ENCODE measurements at places on chromosomes 2 and 18.

DNA sequence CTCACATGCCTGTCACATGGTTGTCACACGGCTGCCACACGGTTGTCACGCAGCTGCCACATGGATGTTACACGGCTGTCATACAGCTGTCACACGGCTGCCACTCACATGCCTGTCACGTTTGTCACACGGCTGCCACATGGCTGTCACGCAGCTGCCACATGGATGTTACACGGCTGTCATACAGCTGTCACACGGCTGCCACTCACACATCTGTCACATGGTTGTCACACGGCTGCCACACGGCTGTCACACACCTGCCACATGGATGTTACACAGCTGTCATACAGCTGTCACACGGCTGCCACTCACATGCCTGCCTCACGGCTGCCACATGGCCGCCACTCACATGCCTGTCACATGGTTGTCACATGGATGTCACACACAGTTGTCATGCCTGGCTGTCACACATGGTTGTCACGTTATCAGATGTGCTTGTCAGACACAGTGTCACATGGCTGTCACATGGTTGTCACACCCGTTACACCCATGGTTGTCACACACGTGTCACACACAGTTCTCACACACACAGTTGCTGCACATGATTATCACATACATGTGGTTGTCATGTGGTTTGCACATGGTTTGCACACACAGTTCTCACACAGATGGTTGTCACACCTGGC lies 19.4 kb downstream of the KCNG2 start:
- no peak for DNase-seq

- no peak for DNase-seq
Measured at GRCh38 chr2:98441706-98442450, 2.8 kb upstream of the INPP4A start.

GRCh38 chr2:65144571-65144970 lies 14.7 kb upstream of the RAB1A start:
- DNase-seq = no peak

DNA sequence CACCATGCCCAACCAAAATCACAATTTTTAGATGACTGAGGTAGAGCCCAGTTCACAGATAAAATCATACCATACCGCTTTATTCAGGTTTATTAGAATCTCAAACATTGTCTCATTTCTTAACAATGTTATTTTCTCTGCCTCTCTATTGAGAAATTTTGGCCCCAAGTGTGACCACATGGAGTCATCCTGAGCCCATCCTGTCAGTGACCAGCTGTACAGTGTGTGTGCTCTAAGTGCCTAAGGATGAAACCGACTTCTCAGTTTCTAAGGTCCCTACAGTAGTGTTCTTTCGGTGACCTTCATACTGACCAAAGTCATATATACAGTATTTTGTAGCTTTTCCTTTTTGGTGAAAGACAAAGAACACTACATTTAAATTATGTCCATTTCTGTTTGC lies 123.7 kb upstream of the MSTN start:
- no peak for DNase-seq

DNA sequence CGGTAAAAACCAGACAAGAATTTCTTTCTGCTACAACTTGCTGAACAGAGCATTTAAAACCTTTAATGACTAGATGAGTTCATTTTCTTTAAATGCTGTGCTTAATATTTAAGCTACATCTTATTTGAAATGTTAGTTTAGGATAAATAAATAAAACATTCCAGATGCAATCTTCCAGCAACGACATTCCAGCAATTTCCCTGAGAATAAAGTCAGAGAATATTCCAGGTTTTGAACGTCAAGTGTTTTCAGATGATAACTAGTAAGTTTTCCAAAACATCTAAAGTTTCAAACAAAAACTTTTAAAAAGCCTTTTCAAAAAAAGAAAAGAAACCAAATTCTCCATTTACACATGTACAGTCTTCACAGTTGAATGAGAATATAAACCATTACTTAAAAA lies 104.8 kb downstream of the PPP1R1C start:
- no peak for DNase-seq

- no peak for DNase-seq
Measured at GRCh38 chr18:2301316-2301715, 270.0 kb downstream of the METTL4 start.

DNA sequence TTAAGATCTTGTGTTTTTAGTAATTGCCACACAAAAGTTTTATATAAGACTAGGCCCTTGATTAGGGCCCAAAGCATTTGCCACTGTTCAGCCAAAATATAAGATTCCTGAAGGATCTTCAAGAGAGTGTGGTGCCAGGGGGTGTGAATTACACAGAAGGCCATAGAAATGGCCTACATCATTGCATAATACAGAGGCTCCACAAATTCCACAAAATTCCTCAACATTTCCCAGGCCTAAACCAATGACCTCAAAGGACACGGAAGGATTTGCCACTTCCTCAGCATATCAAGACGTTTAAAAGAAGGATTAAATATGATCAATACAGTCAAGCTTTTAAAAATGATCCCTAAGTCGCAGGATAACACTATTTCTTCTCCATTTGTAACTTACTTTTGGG lies 24.1 kb downstream of the COL6A3 start:
- no peak for DNase-seq

- DNase-seq = no peak
Measured at GRCh38 chr2:98569197-98569793, 39.0 kb downstream of the COA5 start.
